ENCODE measurements at places on chromosomes 2 and 18.

GRCh38 chr18:52394602-52395001, 54.6 kb downstream of the DCC start:
- no peak for DNase-seq

- DNase-seq = no peak
These were observed 244.1 kb downstream of the BCL11A start for GRCh38 chr2:60309336-60309735.

DNA sequence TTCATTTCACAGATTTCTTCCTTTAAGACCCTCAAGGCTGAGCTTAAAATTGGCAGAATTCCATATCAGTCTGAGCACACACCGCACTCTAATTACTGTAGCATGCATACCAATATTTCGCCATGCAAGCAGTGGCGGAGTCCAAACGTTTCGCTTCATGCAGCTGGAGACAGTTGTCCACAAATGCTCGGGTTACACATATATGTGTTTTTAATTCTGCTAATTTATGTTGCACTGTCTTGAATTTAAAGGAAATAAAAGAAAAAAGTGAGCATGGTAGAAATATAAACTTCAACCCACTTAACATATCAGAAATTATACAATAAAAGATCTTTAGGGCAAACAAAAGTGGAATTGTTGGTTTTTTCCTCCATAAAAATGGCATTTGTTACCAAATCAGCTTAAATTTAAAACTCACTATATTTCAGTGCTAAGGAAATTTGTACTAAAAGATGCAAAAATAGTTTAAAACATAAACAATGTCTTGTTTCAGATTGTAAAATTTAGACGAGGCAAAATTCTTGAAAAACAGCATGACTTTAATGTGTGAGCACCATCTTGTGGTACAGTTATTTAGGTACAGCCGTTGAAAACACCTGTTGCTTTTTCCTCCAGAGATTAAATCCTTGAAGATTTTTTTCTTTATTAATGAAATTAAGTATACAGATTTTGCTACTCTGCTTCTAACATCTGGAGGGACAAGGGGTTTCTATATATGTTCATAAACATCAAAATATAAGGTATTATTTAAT, 24.1 kb upstream of the KANSL1L start:
- no peak for DNase-seq

DNA sequence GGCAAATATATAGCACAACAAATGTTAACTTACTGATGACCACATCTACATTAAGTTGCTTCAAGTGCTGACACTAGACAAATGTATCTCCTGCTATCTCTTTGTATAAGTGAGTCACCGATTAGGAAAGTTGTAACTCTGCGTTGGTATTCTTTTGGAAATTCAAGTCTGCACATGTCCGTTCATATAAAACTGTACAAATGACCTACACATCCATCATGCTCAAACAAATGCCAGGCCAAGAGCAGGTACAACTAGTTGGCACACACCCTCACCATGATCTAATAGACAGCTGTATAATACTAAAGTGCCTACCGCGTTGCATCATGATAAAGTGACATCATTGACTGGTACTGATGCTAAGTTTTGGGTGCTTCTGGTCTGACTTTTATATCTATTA, 141.1 kb downstream of the RBMS1 start:
- peak; percentile 44 for DNase-seq

GRCh38 chr2:74457129-74457548, 1.1 kb upstream of the WBP1 start:
- DNase-seq = no peak

- no peak for DNase-seq
These were observed 4.3 kb upstream of the GBX2 start for GRCh38 chr2:236172255-236173035.

DNA sequence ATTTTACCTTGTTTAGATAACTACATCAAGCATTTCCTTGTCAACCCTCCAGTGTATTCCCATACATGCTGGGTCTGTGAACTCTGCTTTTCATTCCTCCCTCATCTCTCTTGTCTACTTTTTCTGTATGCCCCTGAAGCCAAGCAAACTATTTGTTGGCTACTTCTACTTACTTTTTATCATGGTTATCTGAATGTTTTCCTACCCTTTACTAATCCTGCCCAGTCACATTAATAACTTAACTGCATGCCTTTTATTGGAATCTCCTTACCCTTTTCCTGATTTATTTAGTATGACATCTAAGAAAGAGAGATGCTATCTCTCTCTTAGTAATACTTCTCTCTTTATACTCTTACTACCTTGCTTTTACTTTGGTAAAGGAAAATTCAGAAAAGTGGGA, 17.0 kb downstream of the DCAF17 start:
- DNase-seq = no peak

DNA sequence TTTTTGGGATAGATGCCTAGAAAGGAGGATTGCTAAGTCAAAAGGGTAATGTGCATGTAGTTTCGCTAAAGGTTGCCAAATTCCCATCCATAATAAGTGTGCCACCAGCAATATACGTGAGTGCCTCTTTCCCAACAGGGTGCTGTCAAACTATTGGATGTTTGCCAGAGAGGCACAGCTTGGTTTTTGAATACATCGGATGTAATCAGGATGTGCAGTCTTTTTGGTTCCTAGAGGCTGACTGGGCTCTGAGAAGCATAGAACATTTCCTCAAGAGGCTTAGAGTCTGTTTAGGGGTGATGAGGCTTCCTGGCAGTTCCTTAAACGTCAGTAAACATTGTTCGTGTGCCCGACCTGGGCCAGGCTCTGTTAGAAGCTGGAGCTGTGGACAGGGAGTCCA, 28.0 kb downstream of the AGAP1 start:
- no peak for DNase-seq

- DNase-seq = no peak
These were observed at the start of gene SERPINB10 for GRCh38 chr18:63907664-63908063. Gene SERPINB10, plus strand, starts transcription at chr18:63907958. Its CDS starts 7,553 bp downstream, at chr18:63915511.

DNA sequence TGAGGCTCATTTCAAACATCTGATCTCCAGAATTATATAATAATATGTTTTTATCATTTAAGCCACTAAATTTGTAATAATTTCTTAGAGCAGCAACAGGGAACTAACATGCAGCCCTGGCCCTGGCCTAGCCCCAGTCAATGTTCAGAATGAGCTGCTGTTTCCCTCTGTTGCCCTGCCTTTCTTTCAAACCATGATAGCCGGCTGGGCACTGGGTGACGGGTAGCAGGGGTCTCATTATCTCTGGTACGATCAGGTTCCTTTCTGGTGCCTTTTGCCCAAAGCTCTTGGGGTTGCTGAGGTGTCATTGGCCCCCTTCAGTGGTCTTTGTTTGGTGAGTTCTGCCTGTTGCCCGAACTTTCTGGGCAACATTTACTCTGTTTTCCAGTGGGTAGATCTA, 63.1 kb downstream of the THNSL2 start:
- no peak for DNase-seq

- DNase-seq = no peak
These were observed 250.8 kb upstream of the TCF4 start for GRCh38 chr18:55838841-55839240.

GRCh38 chr2:208375491-208376068, 31.0 kb upstream of the PTH2R start:
- DNase-seq = no peak

DNA sequence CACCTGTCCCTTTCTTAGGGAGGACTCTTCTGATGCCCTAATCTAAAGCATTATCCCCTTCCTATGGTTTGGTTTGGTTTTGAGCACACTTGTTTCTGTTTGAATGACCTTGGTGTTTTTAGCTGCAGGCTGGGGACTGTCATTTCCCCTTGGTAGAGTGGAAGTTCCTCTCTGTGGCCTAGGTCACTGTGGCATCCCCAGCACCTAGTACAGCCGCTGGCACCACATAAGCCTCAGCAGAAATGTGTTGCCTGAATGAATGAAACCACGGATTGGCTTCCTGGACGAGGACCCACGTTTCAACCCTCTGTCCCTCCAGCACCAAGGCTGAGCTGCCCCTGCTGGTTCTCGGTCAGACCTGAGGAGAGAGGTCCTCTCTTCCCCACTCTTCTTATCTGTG, 159.9 kb downstream of the CTIF start:
- no peak for DNase-seq

Data from HS-5 (cell line).